Activated CD8-positive, alpha-beta memory T cell treated with anti-CD3 and anti-CD28 coated beads for 4 hours (primary cell): ENCODE measurements at places on chromosomes 16 and 17.

- DNase-seq, result no peak
These were observed 15.5 kb upstream of the NFATC3 start for GRCh38 chr16:68069511-68070248.

GRCh38 chr16:72785886-72786285 lies 262.0 kb downstream of the ZFHX3 start:
- DNase-seq, result no peak

- no peak for DNase-seq
These were observed 818 bp downstream of the DPH1 start for GRCh38 chr17:2030779-2031163.

- DNase-seq, result no peak
These were observed 47.8 kb upstream of the GCSH start for GRCh38 chr16:81143921-81144471.

GRCh38 chr17:51907041-51907440 lies 251.5 kb downstream of the CA10 start:
- DNase-seq, result no peak

DNA sequence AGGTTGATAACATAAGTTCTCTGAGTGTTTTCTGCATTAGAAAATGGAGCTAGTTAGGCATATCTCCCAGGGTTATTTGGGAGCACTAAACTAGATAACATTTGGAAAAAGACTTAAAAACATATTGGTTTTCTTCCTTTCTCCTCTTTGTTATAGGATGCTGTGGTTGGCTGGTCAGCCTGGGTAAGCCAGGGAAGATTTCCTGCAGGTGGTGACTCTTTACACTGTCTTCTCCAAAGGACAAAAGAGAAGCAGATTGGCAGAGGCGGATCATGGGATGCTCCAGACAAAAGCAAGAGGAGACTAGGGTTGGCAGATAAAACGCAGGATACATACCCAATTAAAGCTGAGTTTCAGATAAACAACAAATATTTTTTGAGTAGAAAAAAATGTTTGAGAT lies 6.2 kb upstream of the CRYBA1 start:
- no peak for DNase-seq

GRCh38 chr16:29807426-29808218 lies 1.3 kb downstream of the MAZ start:
- peak; percentile 81 for DNase-seq

GRCh38 chr17:64628641-64629040 lies 33.5 kb downstream of the SMURF2 start:
- no peak for DNase-seq

GRCh38 chr16:56207421-56207820 lies 16.1 kb downstream of the GNAO1 start:
- DNase-seq, result no peak

DNA sequence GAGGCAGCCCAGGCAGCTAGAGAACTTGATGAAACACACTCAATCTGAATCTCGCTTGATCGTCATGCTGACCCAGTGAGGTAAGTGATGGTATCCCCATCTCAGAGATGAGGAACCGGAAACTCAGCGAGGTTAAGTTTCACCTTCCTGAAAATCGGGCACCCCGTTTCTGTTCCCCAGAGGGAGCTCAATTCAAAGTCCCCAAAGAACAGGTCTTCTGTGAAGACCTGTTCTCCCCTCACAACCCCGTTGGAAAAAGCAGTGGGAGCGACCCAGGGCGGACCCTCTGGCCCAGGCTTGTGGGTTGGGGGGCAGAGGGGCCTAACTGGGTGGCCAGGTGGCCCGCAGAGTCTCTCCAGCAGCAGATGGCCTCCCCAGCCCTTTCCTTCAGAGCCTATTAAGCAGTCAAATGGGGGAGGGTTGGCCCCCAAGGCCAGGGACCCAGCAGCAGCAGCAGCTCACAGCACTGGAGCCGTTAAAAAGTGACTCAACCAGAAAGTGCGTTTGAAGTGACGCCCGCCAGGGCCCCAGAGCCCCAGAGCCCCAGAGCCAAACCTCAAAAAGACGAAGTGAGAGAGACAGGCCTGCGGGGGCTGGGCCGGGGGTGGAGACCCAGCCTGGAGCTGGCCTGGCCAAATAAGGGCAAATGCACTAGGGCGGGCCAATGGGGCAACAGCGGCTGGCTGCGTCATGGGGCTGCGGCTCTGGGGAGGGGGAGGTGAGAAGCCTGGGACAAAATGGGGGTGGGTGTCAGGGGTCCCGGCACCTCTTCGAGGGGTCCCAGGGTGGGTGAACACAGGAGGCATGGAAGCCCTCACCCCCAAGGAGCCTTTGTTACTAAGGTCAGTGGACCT lies 9.2 kb upstream of the TSPOAP1 start:
- DNase-seq, result peak; percentile 88

GRCh38 chr17:72193391-72194106 lies 72.7 kb downstream of the SOX9 start:
- DNase-seq, result no peak

DNA sequence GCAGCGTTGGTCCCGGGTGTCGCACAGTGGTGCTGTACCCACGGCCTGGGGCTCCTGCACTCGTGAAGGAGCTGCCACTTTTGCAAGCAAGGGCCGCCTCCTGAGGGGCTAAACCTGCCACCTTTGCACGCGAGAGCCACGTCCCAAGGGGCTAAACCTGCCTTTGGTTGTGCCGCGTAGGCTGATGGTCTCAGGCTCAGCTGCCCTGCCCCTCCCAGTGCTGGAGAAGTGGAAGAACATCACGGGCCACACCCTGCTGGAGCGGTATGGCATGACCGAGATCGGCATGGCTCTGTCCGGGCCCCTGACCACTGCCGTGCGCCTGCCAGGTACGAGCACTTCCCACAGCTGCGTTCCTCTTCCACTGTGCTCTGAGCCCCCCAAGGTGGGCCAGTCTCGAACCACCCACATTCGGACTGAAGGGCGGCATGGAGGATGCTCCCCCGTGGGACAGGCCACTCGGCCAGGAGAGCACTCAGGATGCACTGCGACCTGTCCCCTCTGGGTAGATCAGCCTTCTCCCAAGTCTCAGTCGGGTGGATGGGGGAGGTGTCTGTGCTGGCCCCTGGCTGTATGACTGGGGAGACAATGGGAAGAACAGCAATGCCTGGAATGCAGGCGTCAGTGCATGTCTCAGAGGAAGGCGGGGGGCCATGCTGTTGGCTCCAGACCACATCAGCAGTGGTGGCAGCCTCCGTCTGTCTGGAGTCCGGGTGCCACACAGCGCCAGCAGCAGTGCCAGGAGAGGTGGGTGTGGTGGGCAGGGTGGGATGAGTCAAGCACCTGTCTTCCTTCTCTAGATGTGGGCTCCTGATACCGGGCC lies 20.7 kb downstream of the ACSF3 start:
- no peak for DNase-seq

DNA sequence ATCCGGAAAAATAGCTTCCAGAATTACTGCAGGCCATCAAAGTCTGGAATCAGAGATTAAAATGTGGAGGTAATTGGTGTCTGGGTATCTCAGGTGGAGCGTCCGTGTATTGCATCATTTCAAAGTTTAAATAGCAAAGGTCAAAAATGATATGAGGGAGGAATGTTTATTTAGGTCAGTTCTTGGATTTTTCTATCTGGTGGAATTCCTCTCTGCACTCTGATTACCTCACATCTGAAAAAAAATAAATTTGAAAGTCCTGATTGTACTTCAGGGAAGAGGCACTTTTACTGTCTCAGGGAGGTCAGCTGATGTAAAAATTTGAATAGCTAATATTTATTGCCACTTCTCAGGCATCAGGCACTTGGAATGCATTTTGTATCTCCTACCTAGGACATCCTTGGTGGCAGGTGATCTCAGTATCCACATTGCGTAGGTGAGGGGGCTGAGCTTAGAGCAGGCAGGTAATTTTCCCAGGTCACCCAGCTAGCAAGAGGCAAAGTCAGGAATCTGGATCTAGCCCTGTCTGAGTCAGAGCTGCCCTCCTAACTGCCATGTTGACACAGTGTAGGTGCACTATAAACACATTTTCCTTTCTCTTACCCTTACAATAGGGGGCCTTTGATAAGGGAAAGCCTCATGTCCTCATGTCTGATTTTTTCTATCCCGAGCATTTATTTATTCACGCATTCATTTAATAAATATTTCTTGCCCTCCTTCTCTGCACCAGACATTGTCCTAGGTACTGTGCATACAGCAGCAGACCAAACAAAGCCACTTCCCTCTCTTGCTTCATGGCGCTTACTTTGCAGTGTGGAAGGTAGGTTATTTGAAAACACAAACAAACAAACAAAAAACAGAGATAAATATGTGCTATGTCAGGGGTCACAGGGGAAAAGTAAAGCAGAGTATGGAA lies 454.3 kb downstream of the HAPSTR1 start:
- DNase-seq, result no peak
